SIG-M5 (cell line): ENCODE measurements at places on chromosomes 2 and 18.

DNA sequence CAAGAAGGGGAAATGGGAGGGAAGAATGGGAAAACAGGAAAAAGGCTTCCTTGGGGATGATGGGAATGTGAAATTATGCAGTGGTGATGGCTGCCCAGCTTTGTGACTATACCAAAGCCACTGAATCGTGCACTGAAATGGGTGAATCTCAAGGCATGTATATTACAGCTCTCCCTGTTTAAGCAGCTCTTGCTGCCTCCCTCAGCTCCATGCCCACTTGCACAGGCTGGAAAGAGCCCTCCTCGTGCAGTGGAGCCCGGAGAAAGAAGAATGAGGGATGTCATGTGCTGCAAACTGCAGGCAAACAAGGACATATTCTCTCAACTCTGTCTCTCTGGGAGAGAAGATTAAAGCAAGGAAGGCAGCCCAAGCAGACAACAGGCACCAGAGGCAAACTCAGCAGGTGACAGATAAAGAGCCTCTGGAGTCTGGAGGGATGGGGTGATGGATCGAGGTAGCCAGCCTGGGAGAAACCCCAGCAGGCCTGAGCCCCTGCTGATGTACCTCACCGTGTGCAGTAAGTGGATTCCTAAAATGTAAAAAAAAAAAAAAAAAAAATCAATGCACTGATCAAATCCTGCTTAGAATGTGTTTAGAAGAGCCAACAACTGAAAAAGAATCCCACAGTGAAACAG is 62.4 kb upstream of the SLC66A3 start:
- no peak for DNase-seq

GRCh38 chr2:54723131-54723995 is at the start of gene EML6:
Gene EML6, plus strand, starts transcription at chr2:54723662. Its CDS starts 1,400 bp downstream, at chr2:54725062.
- DNase-seq: peak; percentile 90

GRCh38 chr18:64134044-64134747 is 14.7 kb downstream of the LINC00305 start:
- DNase-seq: no peak

- no peak for DNase-seq
These were observed 94.0 kb downstream of the PLA2R1 start for GRCh38 chr2:159968279-159968900.

- DNase-seq: no peak
These were observed 19.0 kb downstream of the HS6ST1 start for GRCh38 chr2:128299628-128300027.

GRCh38 chr2:81084101-81084500 is 779.5 kb upstream of the LRRTM1 start:
- no peak for DNase-seq

- DNase-seq: no peak
These were observed 69.5 kb downstream of the HNRNPLL start for GRCh38 chr2:38533180-38533579.

- no peak for DNase-seq
These were observed 134.0 kb downstream of the CTIF start for GRCh38 chr18:48672671-48673340.

- DNase-seq: no peak
These were observed 814 bp downstream of the FZD7 start for GRCh38 chr2:202034249-202035088.
